ENCODE measurements at places on chromosomes 5 and 9.

DNA sequence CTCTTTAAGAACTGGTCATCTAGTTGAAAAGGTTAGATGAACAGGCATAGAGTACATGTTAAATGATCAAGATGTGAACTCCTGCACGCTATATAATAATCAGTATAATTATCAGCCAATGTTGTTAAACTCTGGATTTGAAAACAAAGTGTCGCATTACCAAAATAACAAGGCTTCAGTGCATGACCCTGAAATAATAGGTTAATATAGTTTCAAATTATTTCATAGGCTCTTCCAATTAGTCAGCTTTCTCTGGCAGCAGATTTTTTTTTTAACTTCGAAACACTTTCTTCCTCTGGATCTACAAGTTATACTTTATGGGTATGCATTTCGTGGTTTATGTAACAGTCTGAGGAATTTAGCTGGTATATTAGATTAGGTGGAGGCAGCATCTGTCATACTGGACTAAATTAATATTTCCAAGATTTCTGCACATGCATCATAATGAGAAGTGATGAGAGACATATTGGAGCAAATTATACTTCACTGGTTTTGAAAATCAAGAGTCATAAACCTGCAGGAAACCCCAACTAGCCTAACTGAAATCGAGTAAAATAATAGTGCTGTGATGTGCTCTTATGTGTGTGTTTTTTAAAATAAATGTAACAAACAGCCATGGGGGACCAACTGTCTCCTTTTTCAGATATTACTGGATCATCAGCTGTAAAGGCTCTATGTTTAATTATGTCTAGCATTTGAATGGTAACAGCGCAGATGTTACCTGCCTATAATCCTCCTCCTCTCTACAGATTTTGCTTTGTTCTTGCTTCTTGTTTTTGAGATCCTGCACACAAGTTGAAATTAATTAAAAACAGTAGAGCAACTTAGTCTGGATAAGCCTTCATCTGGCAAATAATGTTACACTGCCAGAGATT, 85.9 kb upstream of the CKMT2 start:
- no peak for DNase-seq

- peak; percentile 52 for DNase-seq
Observed at GRCh38 chr5:7745882-7746610, 104.9 kb downstream of the CFAP90 start.

DNA sequence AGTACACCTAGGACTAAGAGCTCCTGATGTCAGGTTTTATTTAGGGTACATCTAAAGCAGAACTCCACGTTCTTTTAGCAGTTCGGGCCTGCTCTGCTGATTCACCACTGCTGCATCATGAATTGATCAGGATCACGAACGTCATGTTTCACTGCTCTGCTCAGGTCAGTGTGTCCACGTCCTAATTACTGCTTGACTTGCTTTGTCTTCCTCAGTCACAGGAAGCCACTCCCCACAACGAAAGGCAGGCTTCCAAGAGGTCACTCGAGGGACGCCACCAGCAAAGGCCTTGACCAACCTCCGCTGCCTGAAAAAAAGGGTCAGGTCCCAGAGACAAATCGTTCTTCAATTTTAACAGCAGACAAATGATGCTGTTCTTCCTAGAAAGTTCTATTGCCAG, 40.3 kb downstream of the CTNND2 start:
- no peak for DNase-seq

- no peak for DNase-seq
Observed at GRCh38 chr5:469752-470483, 26.9 kb downstream of the EXOC3 start.

DNA sequence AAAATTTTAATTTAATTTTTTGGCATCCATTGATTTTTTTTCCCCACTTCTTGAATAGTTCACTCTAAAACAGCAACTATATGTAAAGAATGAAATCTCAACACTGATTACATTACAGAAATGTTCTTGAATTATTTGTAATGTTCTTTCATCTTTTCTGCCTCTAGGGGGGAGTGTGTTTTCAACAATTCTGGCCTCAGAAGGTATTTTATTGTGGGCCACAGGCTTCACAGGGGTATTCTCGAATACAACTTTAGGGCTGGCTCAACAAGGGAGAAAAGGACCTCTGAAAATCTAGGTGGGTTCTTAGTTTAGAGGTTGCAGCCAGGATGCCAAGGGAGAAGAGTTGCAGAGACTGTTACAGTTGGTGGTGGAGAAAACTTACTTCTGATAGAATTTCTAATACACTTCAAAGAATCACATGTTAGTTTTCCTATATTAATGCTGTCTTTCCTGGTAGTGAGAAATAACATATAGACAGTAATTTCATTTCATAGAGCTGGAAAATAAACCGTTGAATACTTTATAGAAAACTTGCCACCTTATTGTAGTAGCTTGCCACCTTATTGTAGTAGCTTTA, 3.6 kb upstream of the NPR3 start:
- peak; percentile 55 for DNase-seq

- DNase-seq = no peak
Observed at GRCh38 chr9:83509402-83509801, 28.8 kb downstream of the FRMD3 start.

DNA sequence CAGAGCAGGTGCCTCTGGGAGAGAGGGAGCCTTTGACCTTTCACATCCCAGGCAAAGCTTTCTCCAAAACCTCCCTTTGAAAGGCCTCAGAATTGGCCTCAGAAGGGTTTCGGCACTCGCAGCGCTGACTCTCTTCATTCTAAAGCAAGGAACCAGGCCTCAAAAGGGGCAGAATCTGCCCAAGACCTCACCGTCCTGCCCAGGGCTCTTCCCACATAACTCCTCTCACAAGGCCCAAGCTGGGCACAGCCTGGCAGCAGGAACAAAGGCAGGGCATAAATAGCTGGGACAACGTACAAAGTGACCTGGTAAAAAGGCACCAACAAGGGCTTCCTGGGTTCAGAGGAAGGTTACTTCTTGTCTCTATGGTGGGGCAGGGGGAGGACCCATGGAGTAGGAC, 166.3 kb upstream of the FSTL4 start:
- no peak for DNase-seq

DNA sequence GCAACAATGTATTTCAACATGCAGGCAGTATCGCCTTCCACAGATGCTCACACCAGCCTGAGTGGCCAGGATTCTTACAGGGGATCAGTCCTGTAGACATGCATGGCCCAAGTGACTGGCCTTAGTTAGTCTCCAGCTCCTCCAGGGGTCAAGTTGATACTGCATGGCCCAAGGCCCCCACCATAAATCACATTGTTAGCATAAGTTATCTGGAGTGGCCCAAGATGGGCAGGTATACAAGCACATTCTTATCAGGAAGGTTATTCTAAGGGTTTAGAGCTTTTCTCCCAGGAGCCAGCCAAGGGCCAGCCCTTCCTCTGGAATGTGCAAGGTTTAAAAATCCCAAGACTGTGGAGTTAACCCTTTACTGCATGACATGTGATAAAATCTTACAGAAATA, 230.9 kb upstream of the NFIL3 start:
- no peak for DNase-seq

DNA sequence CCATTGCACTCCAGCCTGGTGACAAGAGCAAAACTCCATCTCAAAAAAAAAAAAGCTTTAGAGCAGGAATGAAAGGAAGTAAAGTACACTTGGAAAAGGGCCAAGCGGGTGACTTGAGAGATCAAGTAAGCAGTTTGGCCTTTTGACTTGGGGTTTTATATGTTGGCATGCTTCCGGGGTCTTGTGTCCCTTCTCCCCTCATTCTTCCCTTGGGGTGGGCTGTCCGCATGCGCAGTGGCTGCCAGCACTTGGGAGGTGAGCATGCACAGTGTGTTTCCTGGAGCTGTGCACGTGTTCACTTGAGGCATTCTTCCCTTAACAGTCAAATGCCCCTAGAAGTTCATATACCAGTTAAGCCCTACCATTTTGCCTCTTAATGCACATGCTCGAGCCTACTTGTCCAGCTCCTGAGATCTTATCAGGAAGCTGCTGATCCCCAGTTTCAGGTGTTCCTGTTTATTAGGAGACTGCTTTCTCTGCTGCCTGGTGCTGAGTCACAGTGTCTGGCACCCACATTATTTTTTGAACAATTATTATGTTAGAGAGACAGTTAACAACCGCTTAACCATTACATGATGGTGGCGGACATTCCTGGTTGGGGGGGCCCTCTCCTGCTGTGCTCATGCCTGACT, 32.6 kb upstream of the PRRC2B start:
- peak; percentile 37 for DNase-seq

DNA sequence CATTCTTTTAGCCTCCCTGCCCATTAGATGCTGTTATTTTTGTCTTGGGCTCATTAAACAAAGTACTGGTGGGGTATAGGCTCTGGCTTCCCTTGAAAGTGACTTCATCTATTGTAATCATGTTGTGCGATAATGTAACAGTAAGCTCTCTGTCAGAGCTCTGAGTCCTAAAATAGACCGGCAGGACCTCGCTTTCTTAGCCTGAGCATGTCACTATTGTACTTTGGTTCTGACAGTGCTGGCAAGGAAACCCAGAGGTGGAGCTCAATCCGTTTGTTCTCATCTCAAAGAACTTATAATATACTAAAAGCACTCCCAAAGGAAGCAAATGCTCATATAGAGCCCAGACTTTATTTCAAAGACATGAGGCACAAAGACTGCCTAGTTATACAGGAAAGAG, 339.1 kb upstream of the CCNH start:
- no peak for DNase-seq

DNA sequence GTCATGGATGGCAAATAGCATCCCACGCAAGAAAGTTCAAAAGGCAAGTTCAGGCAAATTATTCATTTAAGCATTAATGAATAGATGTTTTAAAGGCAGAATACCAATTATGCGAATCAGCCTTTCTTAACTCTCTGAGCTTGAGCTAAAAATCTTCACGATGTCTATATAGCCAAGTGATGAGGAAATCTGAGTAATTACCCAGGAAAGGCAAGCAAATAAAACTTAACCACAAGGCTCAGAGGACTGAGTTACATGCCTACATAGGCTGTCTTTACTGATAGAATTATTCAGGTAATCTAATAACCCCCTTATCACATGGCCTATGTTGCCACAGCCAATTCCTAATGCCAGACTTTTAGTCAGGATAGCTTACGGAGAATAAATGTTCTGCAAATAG, 120.8 kb upstream of the MTAP start:
- no peak for DNase-seq

DNA sequence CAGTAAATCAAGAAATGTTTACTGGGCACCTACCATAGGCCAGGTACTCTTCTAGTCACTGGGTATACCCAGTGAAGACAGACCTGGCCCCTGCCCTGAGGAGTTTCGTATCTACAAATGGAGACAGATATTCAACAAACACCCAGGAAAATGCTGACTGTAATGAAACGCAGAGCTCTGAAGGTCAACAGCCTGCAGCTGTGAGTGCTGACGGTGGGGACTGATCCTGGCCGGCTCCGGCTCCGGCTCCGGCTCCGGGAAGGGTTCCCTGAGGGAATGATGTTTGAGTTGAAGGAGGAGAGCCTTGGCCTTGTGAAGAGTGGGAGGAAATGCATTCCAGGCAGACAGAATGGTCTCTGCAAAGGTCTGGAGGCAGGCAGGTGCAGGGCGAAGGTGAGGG, 23.1 kb downstream of the FGFR4 start:
- no peak for DNase-seq

GRCh38 chr5:32692036-32692746, 18.9 kb upstream of the NPR3 start:
- DNase-seq = no peak

GRCh38 chr5:112854651-112855050, 6.4 kb upstream of the SRP19 start:
- no peak for DNase-seq

DNA sequence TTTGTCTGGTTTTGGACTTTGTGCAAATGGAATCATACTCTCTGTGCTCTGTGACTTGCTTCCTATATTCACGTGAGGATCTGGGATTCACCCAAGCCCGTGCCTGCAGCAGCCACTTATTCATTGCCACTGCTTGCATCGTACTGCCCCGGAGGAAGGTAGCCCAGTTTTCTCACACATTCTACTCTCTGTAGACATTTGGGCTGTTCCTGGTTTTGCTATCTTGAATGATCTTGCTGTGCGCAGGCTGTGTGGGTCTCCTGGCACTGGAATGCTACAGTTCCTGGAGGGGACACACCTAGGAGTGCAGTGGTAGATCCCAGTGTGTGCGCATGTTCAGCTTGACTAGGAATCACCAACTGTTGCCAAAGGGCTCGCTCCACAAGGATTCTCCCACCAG, 99.2 kb upstream of the BOD1 start:
- DNase-seq = no peak

GRCh38 chr5:93874080-93874479, 132.7 kb upstream of the POU5F2 start:
- DNase-seq = no peak

- DNase-seq = peak; percentile 37
Observed at GRCh38 chr5:59301727-59302126, 591.8 kb downstream of the PDE4D start.

- DNase-seq = no peak
Observed at GRCh38 chr9:110755179-110755578, 86.6 kb downstream of the MUSK start.

- no peak for DNase-seq
Observed at GRCh38 chr9:112135706-112136105, 39.4 kb downstream of the SUSD1 start.

GRCh38 chr5:140877262-140877581, 2.1 kb downstream of the PCDHA12 start:
- DNase-seq = no peak

GRCh38 chr5:493119-493701, 31.0 kb downstream of the SLC9A3 start:
- no peak for DNase-seq

- DNase-seq = no peak
Observed at GRCh38 chr5:55577353-55578060, 42.7 kb upstream of the PLPP1 start.

DNA sequence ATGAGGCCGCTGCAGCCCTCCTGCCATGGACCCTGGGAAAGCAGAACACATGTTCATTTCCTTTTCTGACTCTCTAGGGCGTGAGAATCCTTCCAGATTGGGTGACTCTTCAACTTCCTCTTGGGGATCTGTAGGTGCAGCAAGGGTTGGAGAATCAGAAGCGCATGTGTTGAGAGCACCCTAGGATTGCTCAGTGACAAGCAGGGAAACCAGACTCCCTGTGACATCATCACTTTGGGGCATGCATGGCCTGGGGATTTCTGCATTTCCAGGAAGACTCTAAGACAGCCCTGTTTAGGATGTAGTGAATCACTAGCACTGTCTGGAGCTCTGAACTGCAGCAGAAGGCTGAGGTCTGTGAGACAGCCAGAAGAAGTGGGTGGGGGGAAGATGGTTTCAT, 15.1 kb upstream of the LCP2 start:
- DNase-seq = peak; percentile 93

GRCh38 chr5:180141068-180141660, 67.8 kb downstream of the RASGEF1C start:
- no peak for DNase-seq

DNA sequence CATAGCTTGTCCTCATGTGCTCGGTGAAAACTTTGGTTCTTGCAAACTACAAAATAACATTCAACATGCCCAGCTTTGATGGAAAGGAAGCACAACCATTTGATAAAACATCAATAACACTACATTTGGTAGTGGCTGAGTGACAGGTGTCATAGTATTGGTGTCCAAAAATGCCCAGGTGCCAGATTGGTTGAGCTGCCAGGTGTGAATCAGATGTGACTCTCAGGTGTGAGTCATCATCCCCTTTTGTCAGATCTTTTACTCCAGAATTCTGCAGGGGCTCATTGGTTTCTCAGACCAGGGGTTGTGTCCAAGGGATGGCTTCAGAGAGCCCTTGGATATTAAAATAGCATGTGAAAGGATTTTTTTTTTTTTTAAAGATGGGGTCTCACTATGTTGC, 22.5 kb upstream of the POMT1 start:
- no peak for DNase-seq

GRCh38 chr5:56301069-56301468, 67.9 kb upstream of the ANKRD55 start:
- DNase-seq = no peak

Data from Kasumi-1 (cell line).